Right ventricle myocardium inferior (tissue), 1 donor: ENCODE measurements at places on chromosomes 5 and 9.

DNA sequence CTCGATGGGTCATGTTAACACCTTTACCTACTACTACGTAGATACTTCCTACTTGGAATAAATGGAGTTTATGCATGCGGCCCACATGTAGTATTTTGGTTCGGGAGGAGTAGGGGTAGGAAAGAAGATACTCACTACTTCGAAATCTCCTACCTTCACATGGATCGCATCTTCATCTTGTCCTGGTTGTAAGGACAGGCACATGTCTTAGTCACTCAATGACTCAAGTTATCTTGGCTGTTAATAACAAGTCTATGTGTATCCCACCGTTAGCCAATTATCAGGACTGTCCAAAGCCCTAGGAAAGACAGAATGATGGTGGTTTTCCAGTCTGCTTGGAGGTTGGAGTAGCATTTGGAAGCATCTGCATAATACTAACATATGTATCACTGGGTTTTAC lies 24.1 kb downstream of the CMYA5 start:
- DNase-seq = no peak

DNA sequence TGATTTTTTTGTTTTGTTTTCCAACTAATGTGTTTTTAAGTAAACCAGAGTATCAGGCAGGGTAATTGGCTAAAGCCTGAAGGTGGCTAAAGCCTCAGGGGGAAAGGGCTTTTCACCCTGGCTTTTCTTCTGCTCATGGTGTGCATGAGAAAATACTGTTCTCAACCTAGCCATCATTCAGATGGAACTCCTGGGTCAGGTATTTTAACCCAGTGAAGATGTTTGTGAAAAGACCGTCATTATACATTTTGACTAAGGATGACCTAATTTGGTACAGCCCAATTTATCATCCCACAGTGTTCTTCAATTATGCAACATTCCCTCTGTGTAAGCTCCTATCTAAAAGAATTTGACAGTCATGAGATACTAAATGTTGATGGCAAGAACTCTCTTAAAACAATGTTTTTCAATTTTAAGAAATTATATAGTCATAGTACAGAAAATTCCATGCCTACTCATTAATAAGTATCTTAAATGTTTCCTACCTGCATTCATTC lies 209.5 kb upstream of the TARS1 start:
- DNase-seq = no peak

DNA sequence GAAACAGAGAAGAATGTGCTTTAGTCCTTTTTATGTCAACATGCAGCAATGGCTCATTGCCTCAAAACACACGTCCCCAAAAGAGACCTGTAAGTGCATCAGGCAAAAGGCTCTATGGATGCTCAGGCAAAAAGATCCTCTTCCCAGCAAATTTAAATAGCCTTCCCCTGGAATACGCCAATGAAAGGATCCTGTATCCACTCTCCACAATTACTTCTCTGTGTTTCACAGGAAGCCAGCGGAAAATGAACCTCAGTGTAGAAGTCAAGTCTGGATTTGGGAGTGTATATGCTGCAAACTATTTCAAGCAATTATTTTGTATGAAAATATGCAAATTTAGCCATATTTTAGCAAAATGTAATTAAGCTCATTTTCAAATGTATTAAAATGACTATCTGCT lies 217.9 kb downstream of the EPB41L4A start:
- DNase-seq = no peak

DNA sequence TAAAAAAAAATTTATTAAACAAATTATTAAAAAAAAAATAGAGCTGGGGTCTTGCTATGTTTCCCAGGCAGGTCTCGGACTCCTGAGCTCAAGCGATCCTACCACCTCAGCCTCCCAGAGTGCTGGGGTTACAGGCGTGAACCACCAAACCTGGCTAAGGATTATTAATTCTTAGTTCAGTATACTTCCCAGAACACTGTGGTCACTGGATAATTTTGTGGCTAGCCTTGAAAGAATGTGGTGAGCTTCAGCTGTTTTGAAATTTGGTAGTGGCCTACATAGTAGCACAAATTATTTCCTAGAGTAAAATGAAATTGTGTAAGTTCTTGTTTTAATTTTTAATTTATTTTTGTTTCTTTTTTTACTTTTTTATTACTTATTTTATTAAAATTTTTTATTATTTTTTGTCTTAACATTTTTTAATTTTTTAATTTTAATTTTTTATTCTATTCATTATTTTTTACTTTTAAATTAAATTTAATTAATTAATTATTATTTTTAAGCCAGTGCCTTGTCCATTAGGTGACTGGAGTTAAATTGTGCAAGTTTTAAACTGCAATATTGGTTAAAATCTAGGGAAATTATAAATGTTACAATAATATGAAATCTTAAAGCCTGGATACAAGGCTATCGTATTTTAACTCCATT lies 23.0 kb downstream of the ARRDC3 start:
- DNase-seq = no peak

- DNase-seq = no peak
Measured at GRCh38 chr9:99377790-99378775, 156.0 kb downstream of the SEC61B start.

GRCh38 chr5:11547140-11547539 lies 357.1 kb downstream of the CTNND2 start:
- no peak for DNase-seq

DNA sequence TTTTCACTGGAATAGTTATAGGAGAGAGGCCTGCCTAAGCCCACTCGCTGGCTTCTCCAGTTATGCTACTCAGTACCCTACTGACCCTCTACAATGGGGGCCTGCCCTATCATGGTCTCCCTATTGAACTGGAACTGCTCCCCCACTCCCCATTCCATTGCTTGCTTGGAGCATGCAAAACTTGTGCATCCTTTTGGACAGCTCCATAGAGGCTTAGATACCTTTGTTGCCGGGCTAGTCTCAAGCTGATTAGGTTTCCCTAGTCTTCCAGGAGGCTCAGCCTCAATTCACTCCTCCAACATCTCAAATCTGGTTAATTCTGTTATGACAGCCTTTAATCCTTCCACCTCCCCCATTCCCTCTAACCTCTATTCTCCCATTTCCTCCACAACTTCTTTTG lies 39.9 kb downstream of the KIF24 start:
- DNase-seq = no peak

DNA sequence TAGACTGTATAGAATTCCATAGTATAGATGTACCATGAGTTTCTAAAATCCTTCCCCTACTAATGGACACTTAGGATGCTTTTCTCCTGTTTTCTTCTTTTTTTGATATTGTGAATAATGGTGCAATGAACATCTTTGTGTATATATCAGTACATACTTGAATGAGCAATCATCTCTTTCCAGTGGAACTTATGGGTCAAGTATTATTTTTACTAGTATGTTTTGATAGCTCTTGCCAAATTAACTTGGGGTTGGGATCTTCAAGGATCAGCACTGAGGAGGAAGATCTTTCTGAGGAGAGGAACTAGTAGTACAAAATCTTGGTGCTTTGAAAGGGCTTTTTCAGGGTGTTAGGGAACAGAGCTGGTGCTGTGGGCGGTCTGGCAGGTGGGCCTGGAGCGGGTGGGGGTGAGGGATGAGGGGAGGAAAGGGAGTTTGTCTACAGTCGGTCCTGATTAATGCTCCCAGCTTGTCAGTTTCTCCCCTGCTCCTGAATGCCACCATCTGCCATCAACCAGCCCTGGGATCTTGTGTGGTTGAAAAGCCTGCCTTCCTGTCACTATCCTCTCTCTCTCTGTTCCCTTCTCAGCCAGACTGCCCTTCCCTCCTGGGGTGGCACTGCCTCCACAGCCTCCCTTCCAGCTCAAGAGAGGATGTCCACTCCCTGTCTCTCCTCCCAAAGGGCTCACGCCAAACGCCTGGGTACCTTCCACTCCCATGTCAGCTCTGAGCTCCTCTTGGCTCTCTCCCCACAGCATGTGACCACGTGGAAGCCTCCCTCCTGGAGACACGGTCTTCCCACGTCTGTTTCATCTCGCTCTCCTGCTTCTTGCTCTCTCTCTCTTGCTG lies 185.9 kb downstream of the DAB2IP start:
- DNase-seq = no peak

DNA sequence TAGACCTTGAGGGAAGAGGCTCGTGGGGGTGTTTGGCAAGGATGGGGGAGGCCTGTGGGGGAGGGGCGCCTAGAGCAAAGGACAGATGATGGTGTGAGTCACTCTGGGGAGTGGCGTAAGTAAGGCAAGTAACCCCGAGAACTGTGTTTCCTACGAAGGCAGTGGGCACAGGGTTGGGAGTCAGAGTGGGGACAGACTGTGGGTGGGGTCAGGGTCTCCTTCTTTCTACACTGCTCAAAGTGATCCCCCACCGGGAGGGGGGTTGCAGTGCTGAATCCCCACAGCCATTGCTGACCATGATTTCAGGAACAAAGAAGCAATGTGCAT lies 136.8 kb downstream of the TENT4A start:
- DNase-seq = no peak

DNA sequence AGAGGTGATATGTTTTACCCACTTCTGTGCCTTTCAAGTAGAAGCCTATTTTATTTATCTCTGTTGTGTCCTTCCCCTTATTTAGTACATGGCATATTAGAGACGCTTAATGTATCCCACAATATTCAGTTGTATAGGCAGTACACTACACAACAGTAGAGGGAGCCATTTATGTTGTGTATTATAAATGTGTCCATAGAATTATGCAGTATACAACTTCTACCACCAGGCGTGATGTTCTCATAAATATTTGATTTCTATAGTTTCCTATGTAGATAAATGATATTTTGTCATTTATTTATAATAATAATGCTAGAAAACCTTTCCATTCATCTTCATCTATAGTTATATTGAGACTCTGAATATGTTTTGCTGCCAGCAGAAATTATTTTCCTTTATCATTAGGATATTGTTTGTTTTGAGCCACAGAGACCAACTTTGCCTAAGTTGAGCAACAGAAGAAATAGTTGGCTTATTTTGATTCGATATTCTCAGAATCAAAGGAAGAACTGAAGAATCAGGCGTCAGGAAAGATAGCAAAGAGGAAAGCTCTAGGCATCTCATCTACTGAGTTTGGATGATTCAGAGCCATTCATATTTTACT lies 81.7 kb downstream of the ADAMTS19 start:
- DNase-seq = no peak

GRCh38 chr9:1535051-1535450 lies 480.1 kb upstream of the SMARCA2 start:
- no peak for DNase-seq

DNA sequence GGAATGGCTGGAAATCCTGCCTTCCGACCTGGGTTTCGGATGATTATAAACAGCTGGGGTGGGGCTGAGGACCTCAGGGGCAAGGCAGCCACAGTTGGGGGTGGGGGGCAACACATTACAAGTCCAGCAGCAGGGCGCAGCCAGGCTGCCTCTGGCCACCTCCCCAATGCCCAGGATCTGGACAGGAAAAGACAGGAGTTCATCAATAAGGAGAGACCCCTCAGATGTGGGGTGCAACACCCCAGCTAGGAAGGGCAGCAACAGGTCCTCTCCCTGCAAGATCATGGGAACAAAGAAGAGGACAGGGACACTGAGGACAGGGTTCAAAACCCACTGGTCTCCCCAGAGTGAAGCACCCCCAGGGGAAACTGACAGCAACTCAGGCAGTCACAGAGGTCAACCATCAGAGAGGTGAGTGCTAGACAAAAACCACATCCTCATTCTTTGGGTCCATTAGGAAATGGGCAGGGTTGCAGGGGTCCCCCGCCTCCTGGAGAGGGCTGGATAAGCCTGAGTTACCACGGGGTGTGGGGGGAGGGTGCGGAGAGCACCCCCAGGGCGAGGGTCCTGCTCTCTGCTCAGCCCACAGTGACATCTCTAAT lies 33.5 kb downstream of the SEMA4D start:
- DNase-seq = no peak

- no peak for DNase-seq
Measured at GRCh38 chr5:1593903-1594356, 70.2 kb upstream of the LPCAT1 start.

DNA sequence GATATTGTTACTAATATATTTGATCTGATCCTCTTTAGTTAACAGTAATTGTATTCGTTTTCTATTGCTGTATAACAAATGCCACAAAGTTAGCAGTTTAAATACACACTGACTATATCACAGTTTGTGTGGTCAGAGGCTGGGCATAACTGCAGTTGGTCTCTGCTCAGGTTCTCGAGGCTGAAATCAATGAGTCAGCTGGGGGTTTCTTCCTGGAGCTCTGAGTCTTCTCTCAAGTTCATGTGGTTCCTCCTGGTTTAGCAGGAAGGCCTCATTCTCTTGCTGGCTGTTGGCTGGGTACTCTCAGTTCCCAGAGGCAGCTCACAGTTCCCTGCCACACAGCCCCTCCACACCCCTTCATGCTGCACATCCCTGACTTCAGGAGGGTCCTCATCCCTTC lies 20.7 kb downstream of the COL23A1 start:
- no peak for DNase-seq

DNA sequence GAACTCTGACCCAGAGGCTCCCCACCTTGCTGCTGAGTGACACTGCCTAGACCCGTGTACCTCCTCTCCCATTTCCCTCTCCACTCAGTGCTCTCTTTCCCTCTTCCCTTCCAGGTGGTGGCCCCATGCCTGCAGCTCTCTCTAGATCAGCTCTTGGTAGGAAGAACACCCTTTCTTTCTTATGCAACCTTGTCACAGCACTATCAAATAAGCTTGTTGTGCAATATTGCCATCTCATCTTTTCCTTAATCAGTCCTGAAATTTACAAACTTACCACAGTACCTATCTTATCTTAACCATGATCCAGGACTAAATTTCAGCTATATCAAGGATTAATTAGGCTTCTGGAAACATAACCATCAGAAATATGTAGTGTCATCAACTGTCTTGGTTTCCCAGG lies 88.6 kb downstream of the ZFAND5 start:
- no peak for DNase-seq

GRCh38 chr9:98365227-98365669 lies 109.8 kb upstream of the TBC1D2 start:
- no peak for DNase-seq

- DNase-seq = no peak
Measured at GRCh38 chr5:168047043-168047668, 244.3 kb upstream of the WWC1 start.

GRCh38 chr5:33801292-33801691 lies 90.5 kb downstream of the ADAMTS12 start:
- no peak for DNase-seq

- DNase-seq = no peak
Measured at GRCh38 chr9:136992819-136993369, 672 bp downstream of the PAXX start.

DNA sequence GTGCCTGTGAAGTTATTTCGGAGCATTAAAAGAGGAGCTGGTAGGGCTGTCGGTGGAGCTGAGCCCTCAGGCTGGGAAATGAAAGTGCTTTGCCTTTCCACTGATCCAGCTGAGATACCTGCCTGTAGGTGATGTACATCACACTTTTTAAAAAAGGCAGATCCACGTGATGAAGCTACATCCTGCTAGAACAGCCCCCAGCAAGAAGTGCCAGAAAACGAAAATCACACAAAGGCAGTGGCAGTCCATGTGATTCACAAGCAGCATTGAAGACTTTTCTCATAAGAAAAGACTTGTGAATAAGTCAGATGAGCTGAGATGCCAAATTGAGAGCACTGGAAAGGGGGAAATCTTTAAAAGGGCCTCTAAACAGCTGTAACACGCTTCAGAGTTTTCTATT lies 765.1 kb downstream of the PTPRD start:
- DNase-seq = no peak

- no peak for DNase-seq
Measured at GRCh38 chr9:124788542-124789217, 11.7 kb downstream of the OLFML2A start.

GRCh38 chr9:115786321-115786720 lies 367.3 kb upstream of the PAPPA start:
- DNase-seq = no peak

GRCh38 chr5:149367249-149367971 lies 9.6 kb downstream of the PCYOX1L start:
- DNase-seq = no peak
